CD4-positive, alpha-beta T cell treated with Interferon alpha-2 for 1 hour (primary cell): ENCODE measurements at places on chromosomes 7 and 10.

DNA sequence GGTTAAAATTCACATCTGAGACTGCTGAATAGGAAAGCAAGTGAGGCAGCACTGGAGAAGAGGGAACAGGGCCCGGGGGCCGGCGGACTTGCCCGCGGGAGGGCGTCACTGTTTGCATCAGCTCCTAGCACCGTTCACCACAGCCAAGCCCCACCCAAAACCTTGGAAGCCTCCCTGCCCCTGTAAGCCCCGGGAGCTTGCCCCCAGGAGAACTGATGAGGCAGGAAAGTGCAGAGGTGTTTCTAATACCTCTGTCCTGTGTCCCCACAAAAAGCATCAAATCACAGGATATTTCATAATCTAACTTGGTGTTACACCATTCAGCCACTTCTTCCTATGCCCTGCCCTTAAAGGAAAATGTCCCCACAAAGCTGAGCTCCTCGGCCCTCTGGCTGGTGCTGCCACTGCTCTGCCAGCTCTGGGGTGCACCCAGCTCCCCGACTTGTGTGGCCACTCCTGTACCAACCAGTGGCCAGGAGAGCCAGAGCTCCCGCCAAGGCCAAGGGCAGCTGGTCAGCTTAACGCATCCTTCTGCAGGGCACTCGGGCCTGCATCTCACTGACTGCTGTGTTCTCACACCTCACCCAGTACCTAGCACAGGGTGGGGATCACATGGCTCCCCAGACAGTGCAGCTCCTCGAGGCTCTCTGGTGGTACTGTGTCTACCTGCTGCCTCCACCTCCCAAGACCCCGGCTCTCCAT, 47.3 kb upstream of the CNPY1 start:
- no peak for DNase-seq

- peak; percentile 75 for DNase-seq
These were observed 9.3 kb downstream of the RPP38 start for GRCh38 chr10:15106352-15107013.

DNA sequence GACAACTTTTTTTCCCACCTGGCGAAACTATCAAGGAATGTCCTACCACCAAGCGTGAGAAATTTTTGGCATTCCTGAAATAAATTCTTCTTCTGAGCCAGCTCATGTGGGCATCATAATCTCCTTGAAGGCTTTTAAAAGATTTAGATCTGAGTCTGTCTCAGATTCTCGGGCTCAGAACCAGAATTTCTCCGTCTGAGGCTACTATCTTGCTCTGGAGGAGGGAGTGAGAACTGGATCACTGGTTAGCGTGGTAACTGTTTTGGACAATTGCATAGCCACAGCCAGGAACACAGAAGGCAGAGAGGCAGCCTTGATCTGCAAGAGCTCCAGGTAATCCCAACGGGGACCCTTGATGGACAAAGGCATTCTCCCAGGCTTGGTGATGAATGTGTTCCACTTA, 1.0 kb upstream of the PLAC9 start:
- DNase-seq, result no peak

GRCh38 chr10:88594482-88594881, 7.9 kb downstream of the LIPJ start:
- no peak for DNase-seq

DNA sequence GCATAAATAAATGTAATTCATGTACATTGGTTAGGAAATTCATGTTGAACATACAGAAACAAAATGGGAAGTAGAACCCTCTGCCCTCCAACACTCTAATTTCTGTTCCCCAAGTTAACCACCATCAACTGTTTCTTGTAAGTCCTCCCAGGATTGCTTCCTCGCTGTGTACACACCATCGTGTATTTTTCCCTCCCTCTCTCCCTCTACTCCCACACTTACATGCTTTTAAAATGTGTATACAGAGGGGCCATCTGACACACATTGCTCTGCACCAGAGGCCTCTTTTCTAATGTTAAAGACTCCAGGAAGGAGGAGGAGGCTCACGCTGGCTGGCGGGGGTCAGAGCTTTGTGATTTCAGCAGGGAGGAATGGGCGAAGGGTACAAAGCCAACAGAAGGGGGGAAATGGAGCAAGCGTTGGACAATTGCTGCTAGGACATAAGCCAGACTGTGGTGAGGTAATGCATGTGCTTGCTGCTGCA, 1.9 kb upstream of the EPHA1 start:
- DNase-seq, result no peak

DNA sequence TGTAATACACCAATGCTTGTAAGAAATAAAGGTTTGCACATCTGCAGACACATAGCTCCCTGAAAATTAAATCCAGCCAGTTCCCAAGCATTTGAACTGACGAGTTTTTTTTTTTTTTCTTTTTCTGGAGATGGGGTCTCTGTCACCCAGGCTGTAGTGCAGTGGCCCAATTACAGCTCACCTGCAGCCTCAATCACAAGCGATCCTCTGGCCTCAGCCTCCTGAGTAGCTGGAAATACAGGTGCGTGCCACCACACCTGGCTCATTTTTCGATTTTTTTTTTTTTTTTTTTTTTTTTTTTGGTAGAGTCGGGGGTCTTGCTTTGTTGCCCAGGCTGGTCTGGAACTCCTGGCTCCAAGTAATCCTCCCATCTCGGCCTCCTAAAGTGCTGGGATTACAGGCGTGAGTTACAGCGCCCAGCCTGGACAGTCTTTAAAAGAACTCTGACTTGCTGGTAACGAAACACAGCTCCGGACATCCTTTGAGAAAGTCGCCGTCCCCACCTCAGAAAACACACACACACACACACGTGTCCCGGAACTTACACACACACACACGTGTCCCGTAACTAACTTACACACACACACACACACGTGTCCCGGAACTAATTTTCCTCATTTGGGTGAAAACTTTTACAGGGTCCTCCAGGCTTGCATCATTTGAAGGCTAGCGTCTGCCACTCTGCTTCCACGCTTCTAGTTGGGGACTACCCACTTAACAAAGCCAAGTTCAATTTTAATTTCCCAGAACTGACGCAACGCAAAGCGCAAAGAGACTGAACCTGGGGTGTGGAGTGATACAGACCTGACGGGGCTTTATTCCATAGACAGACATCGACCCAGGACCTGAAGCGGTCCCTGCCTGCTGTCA, 18.6 kb downstream of the OCM2 start:
- DNase-seq, result peak; percentile 61

DNA sequence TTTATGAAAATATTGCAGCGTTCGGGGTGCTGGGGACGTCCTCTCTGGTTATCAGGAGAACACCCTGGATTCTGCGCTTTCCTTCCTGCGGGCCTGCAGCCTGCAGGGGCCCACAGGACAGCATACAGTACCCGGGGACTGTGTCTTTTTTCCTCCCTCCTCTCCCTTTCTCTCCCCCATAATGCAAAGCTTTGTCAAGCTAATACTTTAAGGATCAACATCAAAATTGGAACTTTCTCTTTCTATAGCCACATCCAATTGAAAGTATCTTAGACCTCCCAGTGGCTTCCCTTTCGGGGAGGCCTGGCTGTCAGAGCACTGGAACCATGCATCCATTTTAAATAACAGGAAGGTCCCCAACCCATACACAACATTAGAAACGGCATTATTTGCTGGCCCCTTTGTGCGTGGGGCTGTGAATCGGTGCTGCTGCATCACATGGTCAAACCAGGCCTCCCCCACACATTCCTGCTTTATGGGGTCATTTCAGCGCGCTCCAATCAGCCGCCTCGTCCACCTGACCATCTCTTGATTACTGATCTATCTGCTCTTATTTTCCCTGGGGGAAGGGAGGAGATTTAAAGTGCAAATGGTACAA, 505.1 kb downstream of the DNAJB6 start:
- DNase-seq, result no peak

DNA sequence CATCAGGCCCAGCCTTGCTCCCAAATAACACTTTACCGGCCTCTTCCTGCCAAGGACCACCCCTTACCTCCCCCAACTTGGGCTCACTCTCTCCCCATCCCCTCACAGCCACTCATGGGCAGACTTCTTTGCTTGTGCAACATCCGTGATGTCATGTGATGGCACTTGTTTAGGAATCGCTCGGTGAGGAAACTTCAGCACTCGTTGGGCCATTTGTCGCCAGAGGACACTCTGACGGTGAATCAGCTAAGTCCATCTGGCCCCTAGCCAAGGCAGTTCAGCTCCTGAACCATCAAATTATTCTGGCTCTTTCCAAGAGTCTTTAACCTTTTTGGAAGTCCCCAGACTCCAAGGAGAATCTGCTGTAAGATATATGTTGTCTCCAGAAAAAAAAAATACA, 19.2 kb downstream of the BTBD16 start:
- no peak for DNase-seq

DNA sequence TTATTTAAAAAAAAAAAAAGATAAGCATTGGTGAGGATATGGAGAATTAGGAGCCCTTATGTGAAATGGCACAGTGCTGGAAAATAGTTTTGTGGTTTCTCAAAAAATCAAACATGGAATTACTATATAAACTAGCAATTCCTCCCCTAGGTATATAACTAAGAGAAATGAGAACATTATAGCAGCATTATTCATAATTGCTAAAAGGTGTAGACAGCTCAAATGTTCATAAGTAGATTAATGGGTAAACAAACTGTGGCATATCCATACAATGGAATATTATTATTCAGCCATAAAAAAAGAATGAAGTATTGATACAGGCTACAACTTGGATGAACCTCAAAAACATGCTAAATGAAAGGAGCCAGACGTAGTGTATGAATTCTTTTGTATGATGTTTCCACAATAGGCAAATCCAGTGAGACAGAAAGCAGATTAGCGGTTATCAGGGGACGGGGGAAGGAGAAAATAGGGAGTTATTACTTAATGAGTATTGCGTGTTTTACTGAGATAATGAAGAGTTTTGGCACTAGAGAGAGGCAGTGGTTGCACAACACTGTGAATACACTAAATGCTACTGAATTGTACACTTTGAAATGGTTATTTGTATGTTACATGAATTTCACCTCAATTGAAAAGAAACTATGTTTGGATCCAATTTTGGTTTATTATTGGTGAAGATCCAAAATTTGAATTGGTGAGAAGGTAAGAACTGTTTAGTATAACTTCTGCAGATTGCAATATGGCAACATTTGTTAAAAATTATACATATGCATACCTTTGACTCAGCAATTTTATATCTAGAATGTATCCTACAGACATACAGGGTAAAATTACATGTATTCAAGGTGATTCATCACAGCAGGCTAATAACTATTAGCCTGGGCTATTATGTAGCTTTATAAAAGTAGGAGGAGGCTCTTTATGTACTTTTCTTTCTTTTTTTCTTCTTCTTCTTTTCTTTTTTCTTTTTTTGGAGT, 69.7 kb downstream of the VCL start:
- no peak for DNase-seq

DNA sequence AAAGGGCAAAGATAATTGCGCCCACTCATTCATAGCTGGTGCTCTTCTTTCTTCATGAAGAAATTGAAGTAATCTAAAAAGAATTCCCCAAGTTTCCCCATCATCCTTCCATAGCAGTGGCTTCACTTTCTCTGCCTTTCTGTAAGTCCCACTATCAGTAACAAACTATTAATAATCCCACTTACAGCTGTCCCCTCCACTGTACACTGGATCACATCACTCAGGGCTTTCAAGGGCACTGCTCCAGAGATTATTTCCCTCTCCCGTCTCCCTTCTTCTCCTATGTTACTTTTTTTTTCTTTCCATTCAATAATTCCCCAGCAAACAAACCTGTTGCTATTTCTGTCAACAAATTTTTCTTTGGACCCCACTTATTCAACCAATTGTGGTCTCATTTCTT, 16.2 kb downstream of the DNAJB9 start:
- DNase-seq, result no peak

- no peak for DNase-seq
These were observed 1.3 kb upstream of the PPIF start for GRCh38 chr10:79346012-79346340.
